ENCODE measurements at places on chromosomes 2 and 18.

- DNase-seq, result no peak
Observed at GRCh38 chr2:41723526-41723925, 324.3 kb upstream of the PKDCC start.

DNA sequence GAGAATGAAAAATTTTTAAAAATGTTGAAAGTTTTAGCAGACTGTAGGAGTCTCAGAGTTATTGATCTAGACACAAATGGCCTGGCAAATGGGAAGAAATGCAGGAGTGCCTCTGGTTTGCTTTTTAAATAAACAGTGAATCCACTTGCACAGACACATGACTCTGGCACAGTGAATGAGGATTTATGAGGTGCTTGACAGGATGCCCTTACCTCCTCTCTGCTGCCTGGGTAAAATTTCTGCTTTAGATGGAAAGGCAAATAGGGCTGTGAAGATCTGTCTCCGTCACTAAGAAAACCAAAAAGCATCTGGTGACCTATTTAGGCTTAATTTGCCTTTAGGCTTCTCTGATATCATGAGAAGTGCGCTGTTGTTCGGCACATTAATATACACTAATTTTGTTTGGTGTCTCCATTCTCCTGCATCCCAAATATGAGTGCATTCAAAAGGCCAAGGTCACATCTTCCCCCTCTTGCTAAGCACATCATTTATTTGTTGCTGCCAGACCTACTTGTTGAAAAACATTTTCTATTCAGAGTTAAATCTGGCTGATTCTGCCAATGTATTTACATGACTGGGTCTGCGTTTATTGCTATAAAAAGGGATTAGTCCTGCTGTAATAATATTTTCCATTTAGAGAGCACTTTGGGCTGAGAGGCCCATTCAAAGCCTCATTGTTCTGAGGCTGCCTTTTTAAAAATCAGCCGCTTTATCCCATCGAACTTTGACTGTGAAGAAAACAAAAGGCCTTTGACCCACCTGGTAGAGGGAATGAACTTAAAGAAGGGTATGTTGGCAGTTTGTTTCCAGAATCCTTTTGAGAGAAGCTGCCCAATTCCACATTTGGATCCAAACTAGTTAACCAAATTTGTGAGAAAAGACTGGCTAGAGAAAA, 94.9 kb downstream of the RNF152 start:
- no peak for DNase-seq

- no peak for DNase-seq
Observed at GRCh38 chr2:233821709-233822100, 32.6 kb downstream of the HJURP start.

DNA sequence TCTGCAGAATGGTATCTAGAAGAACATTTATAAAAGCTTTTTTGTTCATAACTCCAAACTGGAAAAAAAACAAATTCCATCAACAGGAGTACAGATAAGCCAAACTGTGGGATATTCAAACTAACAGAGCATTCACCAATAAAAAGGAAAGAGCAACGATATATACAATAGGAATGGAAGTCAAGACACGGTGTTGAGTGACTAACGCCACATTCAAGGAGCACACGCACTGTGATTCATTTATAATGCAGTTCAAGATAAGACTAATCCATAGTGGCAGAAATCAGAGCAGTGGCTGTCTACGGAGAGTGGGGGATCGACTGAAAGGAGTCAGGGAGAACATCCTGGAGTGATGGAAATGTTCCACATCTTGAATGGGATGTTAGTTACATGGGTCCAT, 70.7 kb downstream of the CABYR start:
- no peak for DNase-seq

- DNase-seq, result no peak
Observed at GRCh38 chr2:109079590-109079989, 49.4 kb upstream of the SH3RF3 start.

DNA sequence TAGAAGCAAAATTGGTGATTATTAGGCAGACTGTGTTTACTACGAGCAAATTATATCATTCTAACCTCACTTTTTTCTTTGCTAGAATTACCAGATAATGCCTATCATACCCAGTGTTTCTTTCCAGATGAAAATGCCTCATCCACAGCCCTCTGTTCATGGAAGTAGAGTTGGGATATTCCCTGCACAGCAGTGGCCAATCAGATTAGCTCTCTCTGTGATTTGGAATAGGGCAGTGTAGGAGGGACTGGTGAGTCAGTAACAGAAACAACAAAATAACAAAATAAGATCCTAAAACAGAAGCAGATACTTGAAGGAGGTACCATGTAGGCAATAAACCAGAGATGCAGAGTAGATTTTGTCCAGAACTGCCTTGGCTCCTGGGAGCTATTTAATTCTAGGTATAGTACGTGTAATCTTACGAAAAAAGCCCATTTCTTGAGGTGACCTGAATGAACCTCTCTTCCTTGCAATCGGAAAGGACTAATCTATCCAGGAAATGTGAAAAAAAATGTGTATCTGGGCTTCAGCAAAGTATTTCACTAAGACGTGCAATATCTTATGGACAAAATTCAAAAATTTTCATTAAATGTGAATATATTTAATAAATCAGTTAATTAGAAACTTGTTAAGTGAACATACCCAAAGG, 18.4 kb upstream of the TMEM17 start:
- no peak for DNase-seq

DNA sequence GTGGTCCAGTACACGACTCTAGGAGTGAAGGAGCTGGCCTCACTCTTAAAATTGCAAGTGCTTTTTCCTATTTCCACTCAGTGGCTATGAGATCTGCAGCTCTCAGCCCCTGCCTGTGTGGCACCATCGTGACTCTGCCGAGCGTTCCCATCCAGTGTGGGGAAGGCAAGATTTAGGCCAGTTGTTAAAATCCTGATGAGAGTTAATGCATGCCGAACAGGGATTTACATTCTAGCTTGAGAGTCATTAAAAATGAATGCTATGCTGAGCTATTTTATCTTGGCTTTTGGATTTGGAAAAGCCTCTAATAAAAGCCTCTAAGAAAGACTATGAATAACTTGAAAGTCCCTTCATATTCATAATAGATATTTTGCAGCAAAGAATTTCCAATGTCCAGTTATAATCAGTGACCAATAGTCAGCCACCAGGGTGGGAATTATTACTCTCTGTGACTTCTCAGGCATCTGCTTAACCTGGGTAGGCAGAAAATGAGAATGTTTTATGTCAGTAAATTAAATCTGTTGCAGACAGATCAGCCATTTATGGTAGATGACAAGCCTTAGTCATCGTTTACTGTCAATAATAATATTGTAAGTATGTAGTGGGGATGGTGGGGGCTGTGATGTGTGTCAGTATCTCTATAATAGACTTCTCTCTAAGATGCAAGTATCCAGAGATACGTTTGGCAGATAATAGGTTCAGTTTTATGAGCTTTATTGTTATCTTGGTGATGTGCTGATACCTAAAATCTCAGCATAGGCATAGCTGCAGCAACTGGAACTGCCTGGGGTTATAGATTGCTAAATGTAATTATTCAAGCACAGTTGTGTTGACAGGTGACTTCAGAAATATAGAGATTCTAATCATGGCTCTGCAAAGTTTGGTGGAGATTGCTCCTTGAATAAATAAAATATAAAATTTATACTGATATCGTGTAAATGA, 207.8 kb downstream of the SOCS6 start:
- DNase-seq, result no peak

GRCh38 chr2:35538796-35539195, 816.8 kb upstream of the CRIM1 start:
- no peak for DNase-seq

- DNase-seq, result no peak
Observed at GRCh38 chr2:41928526-41928925, 119.3 kb upstream of the PKDCC start.

GRCh38 chr18:49517483-49517882, 30.4 kb upstream of the C18orf32 start:
- DNase-seq, result no peak

- no peak for DNase-seq
Observed at GRCh38 chr2:157264099-157264498, 6.6 kb downstream of the GALNT5 start.

DNA sequence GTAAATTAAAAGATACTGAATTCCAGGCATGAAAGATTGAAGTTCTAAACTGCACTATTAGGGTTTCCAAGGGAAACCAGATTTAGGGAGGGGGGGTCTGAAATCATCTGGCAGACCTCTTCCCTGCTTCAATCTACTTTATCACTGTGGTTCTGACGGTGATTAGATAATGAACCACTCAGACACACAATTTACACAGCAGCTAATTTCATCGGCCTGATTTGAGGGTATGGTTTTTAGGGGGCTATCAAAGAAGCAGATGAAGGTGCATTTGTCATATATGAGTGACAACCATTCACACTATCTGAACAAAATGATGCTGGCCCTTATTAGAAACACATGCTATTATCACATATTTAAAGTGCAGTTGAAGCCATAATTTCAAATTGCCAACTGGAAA, 106.0 kb downstream of the OLA1 start:
- DNase-seq, result no peak

DNA sequence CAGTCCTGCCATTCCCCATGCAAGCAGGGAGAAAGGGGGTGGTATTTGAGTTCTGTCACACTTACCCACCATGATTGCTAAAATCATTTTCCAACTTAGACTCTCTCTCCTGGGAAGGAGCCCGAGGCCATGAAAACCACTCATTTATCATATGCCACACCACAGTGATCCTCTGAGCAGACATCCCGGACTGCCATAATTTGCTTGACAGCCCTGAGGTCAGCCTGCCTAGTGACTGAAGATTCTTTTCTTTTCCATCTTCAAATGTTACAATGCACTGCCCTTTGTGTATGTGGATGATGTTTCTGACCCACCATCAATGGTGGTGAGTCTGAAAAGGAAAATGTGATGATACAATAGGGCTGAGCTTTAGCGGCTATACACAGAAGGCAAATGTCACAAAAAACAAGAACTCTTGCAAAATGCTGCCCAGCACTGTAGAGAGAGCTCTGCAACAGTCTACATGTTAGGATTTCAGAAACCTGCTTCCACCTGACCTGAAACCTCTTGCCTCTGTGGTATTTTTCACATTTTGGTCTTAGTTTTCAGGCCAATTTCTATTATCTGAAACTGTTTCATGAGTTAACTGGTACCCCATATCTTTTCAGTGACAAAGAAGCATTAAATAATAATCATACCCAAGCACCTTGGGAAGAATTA, 272.8 kb downstream of the ZNF385B start:
- DNase-seq, result no peak

- no peak for DNase-seq
Observed at GRCh38 chr18:54254265-54254758, 15.0 kb upstream of the POLI start.

GRCh38 chr2:109066501-109066900, 62.5 kb upstream of the SH3RF3 start:
- no peak for DNase-seq

GRCh38 chr2:128154225-128154624, 63.2 kb downstream of the UGGT1 start:
- no peak for DNase-seq

GRCh38 chr2:237964194-237964577, 2.6 kb upstream of the UBE2F start:
- DNase-seq, result no peak

- DNase-seq, result no peak
Observed at GRCh38 chr18:56130481-56130880, 507.9 kb downstream of the TXNL1 start.

Measured in naive thymus-derived CD4-positive, alpha-beta T cell (primary cell).